ENCODE measurements at places on chromosomes 7 and 10. TPM values are rescaled to one million over a fixed set of nuclear protein-coding genes. Genes with fewer than 3 reads are reported as not detected.
A peak's percentile ranks its signal among the peaks of the same experiment; 100 is the strongest.

DNA sequence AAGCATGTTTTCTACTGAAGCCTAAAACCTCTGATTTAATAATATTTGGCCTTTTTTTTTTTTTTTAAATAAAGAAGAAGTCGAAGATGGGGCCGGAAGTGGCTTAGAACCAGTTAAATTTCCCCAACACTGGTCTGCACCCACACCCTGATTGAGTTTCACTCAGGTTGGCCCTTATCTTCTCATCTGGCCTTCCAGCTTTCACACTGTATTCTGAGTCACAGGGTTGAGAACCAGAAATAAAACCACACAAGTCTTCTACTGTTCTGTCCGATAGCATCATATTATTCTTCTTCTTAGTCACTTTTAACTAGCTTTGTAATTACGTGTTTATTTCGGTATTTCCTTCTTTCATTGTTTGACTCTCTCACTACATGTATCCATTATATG lies 9.9 kb downstream of the ZNF365 start:
- no peak for DNase-seq

DNA sequence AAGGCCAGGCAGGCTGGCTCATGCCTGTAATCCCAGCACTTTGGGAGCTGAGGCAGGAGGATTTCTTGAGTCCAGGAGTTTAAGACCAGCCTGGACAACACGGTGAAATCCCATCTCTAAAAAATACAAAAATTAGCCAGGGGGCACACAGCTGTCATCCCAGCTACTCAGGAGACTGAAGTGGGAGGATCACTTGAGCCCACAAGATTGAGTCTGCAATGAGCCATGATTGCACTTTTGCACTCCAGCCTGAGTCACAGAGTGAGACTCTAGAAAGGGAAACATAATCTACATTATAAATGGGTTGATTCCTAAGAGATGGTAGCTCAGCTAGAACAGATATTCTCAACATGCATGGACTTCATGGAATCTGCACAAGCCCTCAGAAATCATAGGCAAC lies 6.3 kb upstream of the LIPF start:
- no peak for DNase-seq

GRCh38 chr7:80134115-80134535 lies 506 bp upstream of the GNAI1 start:
- DNase-seq = no peak

DNA sequence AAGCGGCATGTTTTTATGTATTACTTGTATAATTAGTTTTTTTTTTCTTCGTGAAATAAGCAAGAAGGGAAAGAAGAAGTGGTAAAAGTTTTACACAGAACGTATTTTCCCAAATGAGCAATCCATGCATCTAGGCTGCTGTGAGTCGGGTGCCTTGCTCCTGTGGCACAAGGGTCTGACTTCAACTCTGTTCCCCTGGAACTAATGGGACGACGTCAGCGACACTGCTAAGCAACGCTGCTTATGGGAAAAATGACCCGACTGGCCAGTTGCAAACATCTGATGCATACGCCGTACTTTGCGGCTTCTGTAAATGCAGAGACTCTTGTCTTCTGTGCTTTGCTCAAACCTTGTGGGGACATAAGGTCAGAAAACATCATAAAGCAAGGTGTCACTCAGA lies 66.3 kb downstream of the MPP7 start:
- DNase-seq = no peak

GRCh38 chr7:156438011-156438410 lies 202.6 kb upstream of the RNF32 start:
- DNase-seq = no peak

DNA sequence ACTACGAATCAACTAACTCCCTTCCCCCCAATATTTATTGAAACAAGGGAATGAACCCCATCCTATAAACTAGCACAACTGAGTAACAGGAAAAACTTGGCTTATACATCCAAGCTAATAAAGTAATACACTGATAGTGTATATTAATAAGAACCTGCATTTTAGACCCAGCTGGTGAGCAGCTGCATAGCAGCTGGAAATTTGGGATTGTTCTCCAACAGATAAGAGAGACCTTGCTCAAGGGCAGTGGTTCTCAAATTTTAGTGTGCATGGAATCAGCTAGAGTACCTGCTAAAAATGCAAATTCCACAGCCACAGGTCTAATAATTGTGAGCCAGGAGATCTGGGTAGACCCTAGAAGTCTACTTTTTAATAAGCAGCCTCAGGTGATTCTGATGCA lies 384.7 kb upstream of the HPS1 start:
- no peak for DNase-seq

GRCh38 chr7:113087071-113087998 lies 708 bp upstream of the GPR85 start:
- no peak for DNase-seq

GRCh38 chr10:71726580-71727104 lies 7.1 kb upstream of the C10orf105 start:
- DNase-seq = peak; percentile 44

DNA sequence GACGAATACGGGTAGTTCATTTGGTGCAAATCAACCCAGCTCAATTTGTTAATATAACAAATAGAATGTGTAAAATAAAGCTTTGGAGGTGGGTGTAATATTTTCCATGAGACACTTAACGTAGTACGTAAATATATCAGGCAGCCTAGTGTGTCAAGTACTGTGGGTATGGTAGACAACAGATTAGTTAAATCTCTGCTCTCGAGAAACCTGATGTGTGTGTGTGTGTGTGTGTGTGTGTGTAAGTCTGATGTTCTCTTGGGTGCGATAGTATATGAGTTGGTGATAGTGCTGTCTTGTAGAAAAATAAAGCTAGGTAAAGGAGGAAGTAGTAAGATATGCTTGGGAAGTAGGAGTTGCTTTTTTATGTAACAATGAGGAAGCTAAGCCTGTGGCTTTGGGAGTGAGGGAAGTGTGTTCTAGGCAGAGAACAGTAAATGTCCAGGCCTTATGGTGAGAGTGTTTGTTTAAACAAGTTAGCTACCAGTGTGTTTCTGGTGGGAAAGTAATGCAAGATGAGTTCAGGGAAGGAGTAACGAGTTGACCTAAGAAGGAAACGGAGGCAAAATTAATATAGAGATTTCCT lies 26.1 kb downstream of the WAC start:
- no peak for DNase-seq

GRCh38 chr7:144549861-144550260 lies 146.4 kb upstream of the NOBOX start:
- DNase-seq = no peak

- no peak for DNase-seq
These were observed 76.5 kb downstream of the IMMP2L start for GRCh38 chr7:111485701-111486380.

- DNase-seq = peak; percentile 72
These were observed 1.8 kb downstream of the HOXA10 start for GRCh38 chr7:27172315-27172774.

DNA sequence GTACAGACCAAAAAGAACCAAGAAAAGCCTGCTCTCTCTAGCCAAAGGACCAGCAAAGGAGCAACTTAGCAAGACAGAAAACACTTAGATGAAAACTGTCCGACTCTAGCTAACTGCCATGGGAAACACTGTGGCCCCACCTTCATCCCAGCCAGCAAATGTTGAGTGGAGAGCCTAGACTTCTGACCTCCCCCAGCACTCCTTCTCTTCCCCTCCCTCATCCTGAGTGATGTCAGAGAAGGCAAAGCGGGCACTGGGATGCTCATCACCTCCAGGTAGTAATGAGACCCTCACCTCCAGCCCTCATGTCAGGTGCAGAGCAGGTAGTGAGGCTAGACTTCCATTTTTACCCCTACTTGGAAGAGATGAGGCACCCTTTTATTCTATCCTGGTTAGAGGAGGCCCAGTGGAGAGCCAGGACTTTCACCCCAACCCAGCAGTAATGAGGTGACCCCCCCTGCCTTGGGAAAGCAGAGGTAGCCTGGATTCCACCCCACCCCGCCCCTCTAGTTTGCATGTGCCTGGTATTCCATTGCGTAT lies 16.9 kb downstream of the CUZD1 start:
- no peak for DNase-seq

DNA sequence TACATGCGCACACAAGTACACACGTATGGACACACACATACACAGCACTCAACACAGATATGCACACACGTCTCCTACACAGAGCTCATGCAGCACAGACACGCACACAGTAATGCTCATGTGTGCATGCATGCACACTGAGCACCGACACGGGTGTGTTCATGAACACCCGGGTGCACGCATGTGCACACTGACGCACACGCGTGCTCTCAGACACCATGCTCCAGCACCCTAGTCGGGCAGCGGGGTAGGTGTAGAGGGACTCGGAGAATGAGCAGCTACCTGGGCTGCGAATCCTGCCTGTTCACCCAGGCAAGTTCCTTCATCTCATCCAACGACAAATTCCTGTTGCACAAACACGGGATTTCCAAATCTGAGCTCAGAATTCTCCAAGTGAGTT lies 184.7 kb downstream of the MAD1L1 start:
- peak; percentile 70 for DNase-seq

DNA sequence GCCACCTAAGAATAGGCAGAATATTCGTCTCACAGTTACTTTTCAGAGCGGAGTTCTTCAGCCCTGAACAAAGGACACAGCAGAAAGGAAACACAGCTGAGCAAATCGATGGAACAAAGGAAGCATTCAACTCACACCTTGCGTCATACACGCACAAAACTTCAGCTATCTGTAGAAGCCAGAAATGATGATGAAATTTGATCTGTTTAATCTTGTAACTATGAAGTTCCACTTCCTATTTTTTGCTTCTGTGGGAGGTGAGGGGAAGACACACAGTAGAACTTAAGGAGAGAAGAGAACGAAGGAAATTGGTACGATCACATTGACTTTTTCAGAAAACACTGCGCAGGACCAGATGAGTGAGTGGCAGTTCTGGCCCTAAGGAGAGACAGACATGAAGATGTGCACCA lies 26.2 kb downstream of the FAM171A1 start:
- DNase-seq = no peak

DNA sequence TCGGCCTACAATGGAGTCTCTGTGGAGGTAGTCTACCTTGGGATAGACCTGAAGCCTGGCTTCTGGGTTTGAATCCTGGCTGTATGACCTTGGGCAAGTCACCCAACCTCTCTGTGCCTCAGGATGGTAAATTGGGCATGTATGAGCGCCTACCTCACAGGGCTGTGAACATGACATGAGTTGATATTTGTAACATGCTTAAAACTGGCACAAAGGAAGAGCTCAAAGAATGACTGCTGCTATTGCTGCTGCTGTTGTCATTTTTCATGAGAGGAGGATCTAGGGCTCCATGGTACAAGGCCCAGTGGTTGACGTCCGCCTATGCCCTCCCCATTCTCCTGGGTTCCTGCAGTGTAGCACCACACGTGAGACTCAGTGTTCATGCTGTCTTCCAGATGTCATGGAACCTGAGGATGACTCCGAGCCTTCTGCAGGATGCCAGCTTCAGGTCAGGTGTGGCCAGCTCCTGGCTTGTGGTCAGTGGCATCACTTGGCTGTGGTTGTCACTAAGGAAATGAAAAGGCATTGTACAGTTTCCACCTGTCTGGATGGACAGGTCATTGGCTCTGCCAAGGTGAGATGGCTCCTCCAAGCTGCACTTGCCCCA lies 95.0 kb downstream of the WDFY4 start:
- no peak for DNase-seq

DNA sequence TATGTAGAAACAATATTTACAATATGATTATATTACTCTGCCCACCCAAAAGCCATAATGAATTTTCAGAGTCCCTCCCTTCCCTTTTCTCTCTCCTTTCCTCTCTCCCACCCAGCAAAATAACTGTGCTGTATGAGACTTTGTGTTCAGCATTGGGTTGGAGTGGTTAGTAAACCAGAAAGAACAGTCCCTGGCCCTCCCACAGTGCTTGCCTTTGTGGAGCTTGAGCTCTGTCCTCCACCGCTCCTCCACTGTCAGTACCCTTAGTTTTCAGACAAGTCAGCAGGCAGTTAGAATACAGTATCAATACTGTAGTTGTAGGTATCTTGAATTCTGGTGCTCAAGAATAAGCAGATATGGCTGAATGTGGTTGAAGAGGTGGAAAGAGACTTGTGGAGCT lies 92.7 kb downstream of the CDK14 start:
- no peak for DNase-seq

- no peak for DNase-seq
These were observed 57.8 kb downstream of the GCC1 start for GRCh38 chr7:127527561-127527960.

- no peak for DNase-seq
These were observed 697.6 kb downstream of the PHTF2 start for GRCh38 chr7:78496096-78496630.

DNA sequence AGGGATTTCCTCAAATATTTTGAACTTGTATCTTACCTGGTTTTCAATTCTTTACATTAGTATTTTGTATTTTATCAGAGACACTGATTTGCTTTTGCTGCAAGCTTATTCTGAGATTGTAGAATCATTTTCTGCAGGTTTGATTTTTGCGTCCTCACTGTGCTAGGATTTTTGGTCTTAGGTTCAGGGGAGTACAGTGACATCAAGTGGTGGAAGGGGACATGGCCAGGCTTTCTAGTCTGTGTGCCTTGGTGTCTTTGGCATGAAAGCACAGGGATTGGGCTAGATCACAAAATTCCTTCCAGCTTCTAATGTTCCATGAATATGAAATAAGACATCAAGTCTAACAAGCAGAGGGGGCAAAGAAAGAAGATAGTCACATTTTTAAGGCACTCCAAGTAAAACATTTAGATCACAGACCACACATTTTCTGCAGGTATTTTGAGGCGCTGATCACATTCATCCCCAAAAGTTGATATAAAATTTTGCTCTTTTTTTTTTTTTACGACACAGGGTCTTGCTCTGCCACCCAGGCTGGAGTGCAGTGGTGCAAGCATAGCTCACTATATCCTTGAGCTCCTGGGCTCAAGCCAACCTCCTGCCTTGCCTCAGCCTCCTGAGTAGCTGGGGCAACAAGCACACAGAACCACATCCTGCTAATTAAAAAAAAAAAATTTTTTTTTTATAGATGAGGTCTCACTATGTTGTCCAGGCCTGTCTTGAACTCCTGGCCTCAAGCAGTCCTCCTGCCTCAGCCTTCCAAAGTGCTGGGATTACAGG lies 124.4 kb downstream of the PON1 start:
- no peak for DNase-seq

DNA sequence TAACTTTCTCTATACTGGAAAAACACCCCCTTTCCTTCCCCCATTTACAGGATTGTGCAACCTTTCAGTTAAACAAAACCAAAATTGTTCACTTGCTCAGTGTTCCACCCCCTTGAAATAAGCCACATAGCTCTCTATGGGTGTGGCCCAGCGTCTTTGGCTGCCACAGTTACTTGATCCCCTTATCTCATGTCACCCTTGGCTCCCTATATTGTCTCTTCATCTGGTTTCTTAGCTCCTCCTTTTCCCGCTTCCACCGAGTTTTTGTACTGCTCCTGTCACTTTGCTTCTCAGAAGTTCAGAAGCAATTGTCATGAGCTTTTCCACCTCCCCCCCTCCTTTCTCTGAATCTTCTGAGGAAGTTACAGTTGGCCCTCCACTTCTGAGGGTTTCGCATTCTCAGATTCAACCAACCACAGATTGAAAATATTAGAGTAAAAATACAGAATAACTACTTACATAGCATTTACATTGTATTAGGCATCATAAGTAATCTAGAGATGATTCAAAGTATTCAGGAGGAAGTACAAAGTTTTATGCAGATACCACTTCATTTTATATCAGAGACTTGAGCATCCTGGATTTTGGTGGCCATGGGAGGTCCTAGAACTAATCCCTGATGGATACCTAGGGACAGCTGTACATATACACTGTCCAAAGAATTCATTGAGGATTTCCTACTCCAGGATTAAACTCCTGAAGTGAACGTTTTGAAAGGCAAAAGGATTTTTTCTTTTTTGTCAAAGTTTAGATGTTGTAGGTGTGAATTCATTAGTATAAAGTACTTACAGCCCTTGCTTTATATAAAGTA lies 60.4 kb downstream of the ADD3 start:
- peak; percentile 53 for DNase-seq

The MEPCE gene
- total RNA-seq = 26.3 TPM

The NXPH1 gene
- not detected for total RNA-seq

The NCF1 gene
- total RNA-seq = 7.0 TPM

The PLCE1 gene
- 14.7 TPM for total RNA-seq
